Thoracic aorta endothelial cell (primary cell): ENCODE measurements at places on chromosomes 2 and 18. TPM values are rescaled to one million over a fixed set of nuclear protein-coding genes. Genes with fewer than 3 reads are reported as not detected.

The DOCK10 gene
- total RNA-seq: 36.5 and 38.7 TPM in 2 replicates

The COLEC12 gene
- total RNA-seq: 10.1 and 30.2 TPM in 2 replicates

The LYPD1 gene
- 2.5 and 58.1 TPM in 2 replicates for total RNA-seq

The NDUFB3 gene
- total RNA-seq: 81.8 and 94.8 TPM in 2 replicates

The CD8B2 gene
- not detected in 2 replicates for total RNA-seq

The MAP2 gene
- 24.5 and 46.1 TPM in 2 replicates for total RNA-seq

The HS6ST1 gene
- 15.6 and 20.5 TPM in 2 replicates for total RNA-seq

The PPP1R1C gene
- total RNA-seq: 0.43 and 0.53 TPM in 2 replicates

The VAMP5 gene
- 47.5 and 56.0 TPM in 2 replicates for total RNA-seq

The RAX gene
- not detected in 2 replicates for total RNA-seq

The RESP18 gene
- not detected in 2 replicates for total RNA-seq

The DUSP19 gene
- 2.4 TPM in 2 replicates for total RNA-seq

The FOXI3 gene
- total RNA-seq: not detected in 2 replicates

The STON1 gene
- 9.7 and 17.2 TPM in 2 replicates for total RNA-seq

The PLEKHA3 gene
- 16.9 and 18.2 TPM in 2 replicates for total RNA-seq

The CTIF gene
- total RNA-seq: 19.4 and 22.5 TPM in 2 replicates

The AKAIN1 gene
- not detected in 2 replicates for total RNA-seq

The CRYGD gene
- total RNA-seq: not detected in 2 replicates

The SLC1A4 gene
- total RNA-seq: 5.1 and 16.2 TPM in 2 replicates

The MROH2A gene
- total RNA-seq: not detected in 2 replicates

The DPP4 gene
- 7.3 and 16.2 TPM in 2 replicates for total RNA-seq
